ENCODE measurements at places on chromosomes 2 and 18. TPM values are rescaled to one million over a fixed set of nuclear protein-coding genes. Genes with fewer than 3 reads are reported as not detected.

DNA sequence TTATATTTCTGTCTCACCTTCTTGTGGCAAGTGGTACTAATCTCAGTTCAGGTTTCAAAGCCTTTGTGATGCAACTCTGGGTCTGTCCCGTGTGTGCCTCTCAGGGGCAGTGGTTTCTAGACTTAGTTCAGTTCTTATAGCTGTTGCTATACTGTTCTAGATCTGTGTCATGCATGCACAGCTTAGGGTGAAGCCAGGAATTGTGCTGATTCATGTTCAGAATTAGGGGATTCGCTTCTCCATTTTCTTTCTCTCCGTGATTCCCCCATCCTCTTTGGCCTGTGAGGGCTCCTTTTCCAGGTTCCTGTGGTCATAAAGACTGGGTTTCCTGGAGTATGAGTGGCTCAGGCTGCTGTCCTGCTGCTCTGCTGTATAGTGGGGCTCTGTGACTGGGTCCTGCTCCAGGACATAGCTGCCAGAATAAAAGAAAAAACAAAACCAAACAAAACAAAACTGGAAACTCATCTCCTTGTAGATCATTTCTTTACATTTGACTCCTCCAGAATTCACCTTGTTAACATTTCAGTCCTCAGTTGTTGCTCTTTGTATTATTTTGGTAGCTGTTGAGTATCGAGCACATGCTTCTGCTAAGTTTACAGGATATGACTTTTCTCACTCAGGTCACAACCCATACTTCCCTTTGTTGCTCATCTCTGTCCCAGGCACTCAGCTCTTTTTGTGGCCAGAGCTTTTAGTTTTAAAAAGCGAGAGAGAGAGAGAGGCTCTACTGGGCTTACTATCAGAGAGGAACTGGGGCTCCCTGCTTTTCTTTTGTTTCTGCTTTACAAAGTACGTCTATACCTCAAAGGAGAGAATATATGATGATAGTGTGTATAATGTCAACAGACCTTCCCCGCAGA, 34.2 kb downstream of the CERS6 start:
- DNase-seq: peak; percentile 58

GRCh38 chr2:1670636-1671035, 73.7 kb downstream of the PXDN start:
- DNase-seq: no peak

GRCh38 chr2:160639472-160639871, 145.9 kb upstream of the RBMS1 start:
- DNase-seq: no peak

DNA sequence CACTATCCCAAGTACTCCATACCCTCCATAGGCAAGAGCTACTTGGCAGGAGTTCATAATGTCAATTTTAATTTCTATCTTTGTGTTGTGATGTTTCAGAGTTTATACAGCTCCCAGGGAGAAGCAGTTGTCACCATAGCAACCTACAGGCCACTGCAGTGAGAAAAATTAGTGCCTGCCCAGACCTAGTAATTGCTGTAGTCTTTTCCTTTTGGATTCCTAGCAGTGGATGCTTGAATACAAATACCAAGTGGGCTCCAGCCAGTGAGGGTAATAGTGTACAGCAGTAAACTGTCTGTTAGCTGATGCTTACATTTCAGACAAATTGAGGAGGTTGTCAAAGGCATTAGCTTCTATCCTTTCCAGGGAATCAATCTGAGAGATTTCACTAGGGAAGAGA, 26.7 kb downstream of the LHCGR start:
- DNase-seq: no peak

GRCh38 chr2:216066230-216066629, 15.4 kb downstream of the PECR start:
- DNase-seq: no peak

DNA sequence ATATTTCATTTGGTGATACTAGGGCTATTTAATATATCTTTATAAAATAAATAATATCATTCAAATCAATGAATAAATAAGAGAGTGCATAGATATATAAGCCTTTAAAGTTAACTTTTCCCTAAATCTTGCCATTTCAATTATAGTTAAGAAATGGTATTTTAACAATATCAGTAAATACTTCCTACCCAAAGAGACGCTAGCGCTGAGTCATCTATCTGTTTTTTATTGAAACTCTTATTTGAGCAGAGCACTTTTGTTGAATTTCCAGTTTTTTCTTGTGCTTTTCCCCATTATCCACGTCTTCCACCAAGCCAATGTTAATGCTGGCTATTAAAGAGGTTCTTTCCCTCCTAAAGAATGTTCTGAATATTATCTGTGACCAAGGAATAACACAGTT, 639.3 kb downstream of the DSC3 start:
- no peak for DNase-seq

DNA sequence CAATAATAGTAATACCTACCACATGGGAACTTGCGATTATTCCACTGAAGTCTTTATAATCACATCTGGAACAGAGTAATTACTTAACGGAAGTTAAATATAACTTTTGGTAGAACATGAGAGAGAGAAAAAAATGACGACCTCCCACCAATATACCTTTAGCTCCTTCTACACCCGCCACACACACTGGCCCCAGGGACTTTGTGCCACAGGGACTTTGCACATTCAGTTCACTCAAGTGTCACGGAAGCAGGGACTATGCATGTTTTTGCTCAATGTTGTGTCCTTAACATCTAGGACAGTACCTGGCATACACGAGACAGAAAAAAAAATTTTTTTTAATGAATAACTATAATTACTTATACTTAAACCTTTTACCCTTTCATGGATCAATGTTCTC, 4.0 kb downstream of the GPR155 start:
- DNase-seq: no peak

GRCh38 chr2:27074738-27075565, 3.5 kb upstream of the EMILIN1 start:
- DNase-seq: peak; percentile 67

- no peak for DNase-seq
Observed at GRCh38 chr2:239749272-239749873, 275.8 kb downstream of the NDUFA10 start.

GRCh38 chr2:118112771-118113334, 24.6 kb downstream of the INSIG2 start:
- DNase-seq: no peak

- no peak for DNase-seq
Observed at GRCh38 chr18:50675043-50675442, 115.2 kb downstream of the MAPK4 start.

DNA sequence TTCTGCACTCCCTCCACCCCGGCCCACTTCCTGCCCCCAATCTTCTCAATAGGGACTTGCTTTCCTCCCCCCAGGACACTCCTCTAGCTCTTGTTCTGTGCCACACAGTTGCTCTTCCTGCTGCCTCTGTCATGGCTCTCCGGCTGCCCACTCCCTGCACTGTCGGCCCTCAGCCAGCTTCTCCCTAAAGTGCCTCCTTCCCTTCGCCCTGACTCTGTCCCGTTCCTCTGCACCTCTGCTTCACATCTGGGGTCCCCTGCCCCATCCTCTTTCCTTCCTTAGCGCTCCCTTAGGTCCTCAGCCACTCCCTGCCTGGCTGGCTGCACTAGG, 132.1 kb downstream of the CABLES1 start:
- DNase-seq: no peak

DNA sequence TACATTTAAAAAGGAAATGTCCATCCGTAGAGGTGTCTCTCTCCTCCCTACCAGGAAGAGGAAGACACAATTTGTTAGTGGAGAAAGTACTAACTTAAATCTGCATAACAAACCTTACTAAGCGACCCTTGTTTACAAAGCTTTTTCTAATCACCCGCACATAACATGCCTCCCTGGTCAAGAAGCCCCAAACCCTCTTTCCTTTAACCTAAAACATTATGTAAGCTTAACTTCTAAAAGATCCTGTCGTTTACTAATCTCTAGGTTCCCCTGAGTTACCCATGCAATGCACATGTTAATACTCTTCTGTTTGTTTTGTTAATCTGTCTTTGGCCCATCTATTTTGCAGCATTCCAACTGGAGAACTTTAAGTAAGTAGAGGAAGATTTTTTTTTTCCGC, 630.3 kb upstream of the NRXN1 start:
- DNase-seq: no peak

DNA sequence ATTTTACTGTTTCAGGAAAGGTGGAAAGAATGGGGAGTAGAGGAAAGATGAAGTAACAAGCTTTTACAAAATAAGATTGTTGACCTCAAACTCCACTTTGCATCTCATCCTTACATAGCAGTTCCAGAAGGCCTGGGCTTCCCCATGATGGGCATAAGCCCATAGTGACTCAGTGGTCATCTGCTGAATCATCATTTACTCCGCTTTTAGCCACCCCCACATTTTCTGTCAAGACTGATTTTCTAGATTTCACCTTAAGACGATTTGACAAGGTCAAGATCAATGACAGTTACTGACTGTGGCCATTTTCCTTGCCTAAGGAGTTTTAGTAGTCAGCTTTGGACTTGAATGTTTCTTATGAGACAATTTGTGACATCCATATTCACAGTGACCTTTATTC, 49.4 kb downstream of the PLEKHM3 start:
- no peak for DNase-seq

GRCh38 chr2:235498541-235498940, 4.7 kb downstream of the AGAP1 start:
- no peak for DNase-seq

DNA sequence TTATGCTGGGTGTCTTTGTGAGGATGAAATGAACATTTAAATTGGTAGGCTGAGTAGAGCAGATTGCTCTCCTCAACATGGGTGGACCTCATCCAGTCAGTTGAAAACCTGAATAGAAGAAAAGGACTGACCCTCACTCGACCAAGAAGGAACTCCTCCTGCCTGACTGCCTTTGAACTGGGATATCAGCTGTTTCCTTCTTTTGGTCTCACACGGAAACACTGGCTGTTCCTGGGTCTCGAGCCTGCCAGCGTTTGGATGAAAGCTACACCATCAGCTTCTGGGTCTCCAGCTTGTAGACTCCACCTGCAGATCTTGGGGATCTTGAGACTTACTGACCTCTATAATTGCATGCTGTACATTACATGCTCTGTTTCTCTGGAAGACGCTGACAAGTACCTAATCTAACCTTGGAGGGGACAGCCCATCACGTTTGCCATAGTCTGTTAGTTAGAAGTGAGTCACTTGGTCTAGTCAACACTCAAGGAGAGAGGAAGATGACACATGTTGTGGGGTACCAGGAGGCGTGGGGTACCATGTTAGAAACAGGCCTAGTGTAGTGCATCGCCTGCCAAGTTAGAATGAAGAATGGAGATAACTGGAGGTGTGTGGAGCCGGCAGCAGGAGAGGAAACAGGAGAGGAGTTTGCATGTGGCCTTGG, 267.0 kb downstream of the MREG start:
- no peak for DNase-seq

DNA sequence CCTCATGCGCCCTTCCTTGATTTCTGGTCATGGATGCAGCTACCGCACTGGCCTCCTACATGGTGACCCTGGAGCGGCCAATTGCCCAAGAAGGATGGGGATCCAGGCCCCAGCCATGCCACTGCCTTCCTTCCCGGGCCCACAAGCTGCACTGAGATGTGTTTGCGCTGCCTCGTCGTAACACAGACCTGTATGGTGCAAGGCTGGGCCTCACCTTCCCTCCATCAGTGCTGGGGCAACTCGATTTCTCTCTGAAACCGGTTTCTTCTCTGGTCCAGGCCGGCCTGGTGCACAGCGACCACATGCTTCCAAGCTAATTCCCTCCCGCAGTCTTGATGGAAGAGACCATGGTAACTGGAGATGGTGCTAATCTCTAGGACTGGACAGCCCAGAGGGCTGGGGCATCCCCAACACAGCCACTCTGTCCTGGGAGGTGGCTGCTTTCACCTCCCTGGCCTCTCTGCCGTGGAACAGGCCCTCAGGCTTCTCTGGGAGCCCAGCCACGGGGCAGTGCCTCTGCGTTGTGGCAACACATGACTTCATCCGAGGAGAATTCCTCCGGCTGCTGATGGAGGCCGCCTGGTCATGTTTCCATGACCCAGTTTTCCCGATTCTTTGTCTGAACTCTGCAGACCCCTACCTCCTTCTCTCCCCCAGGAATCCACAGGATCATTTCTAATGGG, 184.2 kb downstream of the GLI2 start:
- DNase-seq: peak; percentile 78

DNA sequence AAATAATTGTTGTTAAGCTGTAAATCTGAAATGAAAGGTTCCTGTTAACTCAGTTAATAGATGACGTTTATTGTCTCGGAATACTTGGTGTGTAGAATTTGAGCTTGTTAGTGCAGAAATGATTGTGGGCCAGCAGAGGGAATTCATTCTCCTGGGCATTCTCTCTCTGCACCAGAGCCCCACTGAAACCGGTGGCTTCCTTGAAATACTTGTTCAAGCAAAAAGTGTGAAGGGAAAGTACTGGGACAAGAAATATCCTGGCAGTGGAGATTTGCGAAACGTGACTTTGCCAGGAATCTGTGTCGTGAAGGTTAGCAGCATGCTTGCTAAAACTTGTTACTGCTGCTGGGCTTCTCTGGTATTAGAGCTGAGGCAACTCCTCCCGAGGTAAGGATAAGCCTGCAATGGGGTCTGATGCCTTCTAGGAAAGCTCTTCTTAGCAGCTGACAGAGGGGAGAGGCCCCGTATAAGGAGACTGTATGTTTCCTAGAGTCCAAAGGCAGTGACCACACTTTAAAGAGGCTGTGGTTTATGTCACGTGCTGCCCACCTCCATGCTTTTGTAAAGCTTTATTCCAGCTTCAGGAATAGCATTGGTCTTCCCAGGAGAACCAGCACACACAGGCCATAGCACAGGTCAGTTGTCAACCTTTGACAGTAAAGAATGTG, 2.0 kb downstream of the ITGA6 start:
- DNase-seq: no peak

GRCh38 chr18:49251451-49251850, 209.0 kb downstream of the DYM start:
- no peak for DNase-seq

- no peak for DNase-seq
Observed at GRCh38 chr2:20433249-20433648, 13.6 kb upstream of the RHOB start.

The PPM1G gene
- 55.3 TPM for polyA plus RNA-seq

The GALNT3 gene
- polyA plus RNA-seq: 0.72 TPM

The DPY30 gene
- 44.7 TPM for polyA plus RNA-seq

The GPR45 gene
- not detected for polyA plus RNA-seq
